MM.1S (cell line): ENCODE measurements at places on chromosomes 7 and 10.
A peak's percentile ranks its signal among the peaks of the same experiment; 100 is the strongest.

GRCh38 chr10:114967071-114967470, 29.1 kb downstream of the TRUB1 start:
- DNase-seq = no peak

DNA sequence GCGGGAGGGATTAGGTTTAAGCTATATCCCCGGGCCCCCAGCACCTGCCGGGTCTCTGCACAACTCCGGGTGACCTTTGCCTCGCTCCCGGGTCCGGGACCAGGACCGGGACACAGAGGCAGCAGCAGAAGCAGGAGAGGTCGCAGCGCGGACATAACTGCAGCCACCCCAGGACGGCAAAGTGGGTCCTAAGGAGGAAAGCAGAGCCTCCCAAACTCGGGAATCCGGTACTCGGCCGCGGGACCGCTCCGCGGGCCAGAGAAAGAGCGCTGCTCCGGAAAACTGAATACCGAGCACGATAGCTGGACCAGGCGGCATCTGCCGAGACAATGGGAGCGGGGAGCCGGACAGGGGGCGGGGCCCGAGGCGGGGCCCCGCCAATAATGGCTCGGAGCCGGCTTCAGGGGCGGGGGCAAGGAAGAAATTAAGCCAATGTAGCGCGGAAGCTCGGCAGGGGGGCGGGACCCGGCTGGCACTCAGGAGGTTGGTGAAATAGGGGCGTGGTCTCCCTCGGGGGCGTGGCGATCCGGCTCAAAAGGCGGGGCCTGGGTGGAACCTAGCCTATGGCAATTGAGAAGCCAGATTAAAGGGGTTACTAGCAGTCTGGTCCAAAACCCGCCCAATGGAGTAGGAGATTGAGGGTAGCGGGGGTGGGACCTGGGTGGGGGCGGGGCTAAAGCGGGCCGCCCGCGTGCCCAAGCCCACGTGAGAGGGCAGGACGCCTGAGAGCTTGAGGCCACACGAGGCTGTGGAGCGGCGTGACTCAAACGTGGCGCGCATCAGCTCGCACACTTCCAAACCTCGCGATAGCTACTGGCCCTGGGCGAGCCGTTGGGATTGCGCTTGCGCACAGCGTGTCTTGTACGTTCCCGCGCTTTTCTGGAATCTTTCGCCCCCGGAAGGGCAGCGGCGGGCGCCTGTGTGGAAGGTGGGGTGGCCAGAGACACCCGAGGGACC, at the start of the genes GPC2 and STAG3:
TSS of gene GPC2 (minus strand) at position 337 of the 957 bp plus-strand sequence. CDS start at position 155, 182 bp downstream.
TSS of gene STAG3 (plus strand) at position 874 of the 957 bp plus-strand sequence. CDS start 2,639 bp downstream, outside the sequence.
- DNase-seq = peak; percentile 96

- DNase-seq = no peak
These were observed 25.7 kb downstream of the CAMK1D start for GRCh38 chr10:12375076-12375504.

DNA sequence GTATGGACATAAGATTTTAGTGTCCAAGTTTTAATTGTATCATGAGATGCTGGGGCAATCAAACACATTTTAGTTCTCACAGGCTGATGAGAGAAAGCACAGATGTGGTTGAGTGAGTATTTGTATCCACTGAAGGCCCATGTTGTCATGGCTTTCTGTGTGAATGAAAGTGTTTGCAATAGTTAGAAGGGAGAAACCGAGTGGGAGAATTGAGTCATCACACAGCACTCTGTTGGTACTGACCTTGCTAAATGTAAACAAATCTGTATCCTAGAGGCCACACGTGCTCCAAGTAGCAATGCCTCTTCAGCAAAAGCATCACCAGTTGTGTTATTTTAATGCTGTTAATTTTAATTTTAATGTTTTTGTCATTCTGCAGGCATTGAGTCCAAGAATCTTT, 121.2 kb downstream of the EMX2 start:
- DNase-seq = no peak

GRCh38 chr10:6592080-6592479, 12.0 kb upstream of the PRKCQ start:
- peak; percentile 86 for DNase-seq

DNA sequence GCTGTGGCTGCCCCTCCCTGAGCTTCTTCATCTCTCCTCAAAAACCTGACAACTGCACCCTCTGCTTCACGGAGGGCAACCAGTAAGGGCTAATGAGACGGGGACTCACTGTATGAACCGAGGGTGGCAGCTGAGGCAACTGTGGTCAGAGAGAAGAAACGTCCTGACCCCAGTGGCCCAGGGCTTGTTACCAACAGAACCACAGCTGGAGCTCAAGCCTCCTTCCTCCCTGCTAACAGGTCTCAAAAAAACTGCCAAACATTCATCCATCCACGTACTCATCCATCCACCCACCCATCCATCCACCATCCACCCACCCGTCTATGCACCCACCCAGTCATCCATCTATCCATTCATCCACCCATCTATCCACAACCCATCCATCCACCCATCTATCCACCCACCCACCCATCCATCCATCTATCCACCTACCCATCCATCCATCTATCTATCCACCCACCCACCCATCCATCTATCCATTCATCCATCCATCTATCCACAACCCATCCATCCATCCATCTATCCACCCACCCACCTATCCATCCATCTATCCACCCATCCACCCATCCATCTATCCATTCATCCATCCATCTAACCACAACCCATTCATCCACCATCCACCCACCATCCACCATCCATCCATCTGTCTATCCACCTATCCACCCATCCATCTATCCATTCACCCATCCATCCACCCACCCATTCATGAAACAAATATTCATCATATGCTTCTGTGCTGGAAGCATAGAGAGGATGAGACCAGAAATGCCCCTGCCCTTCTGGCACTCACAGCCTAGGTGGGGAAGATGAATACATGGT, 111.7 kb downstream of the PDGFA start:
- no peak for DNase-seq

GRCh38 chr7:25933921-25934320, 218.1 kb upstream of the NFE2L3 start:
- no peak for DNase-seq

- peak; percentile 6 for DNase-seq
These were observed 65.0 kb downstream of the RBM33 start for GRCh38 chr7:155709453-155709852.

DNA sequence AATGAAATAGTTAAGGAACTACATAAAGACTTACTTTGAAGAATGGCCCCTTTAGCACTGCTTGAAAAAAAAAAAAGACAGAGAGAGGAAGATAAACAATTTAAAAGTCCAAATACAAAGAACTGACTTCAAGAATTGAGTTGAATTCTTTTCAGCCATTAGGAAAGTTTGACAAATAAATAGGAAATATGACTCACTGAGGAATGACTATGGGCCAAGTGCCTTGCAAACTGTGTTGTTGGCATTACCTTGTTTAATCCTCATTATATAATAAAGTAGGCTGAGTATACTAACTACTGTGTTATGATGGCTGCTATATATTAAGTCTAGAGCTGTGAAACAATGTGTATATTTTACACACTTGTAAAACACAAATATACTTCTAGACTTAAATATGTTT, 151.1 kb downstream of the ELMO1 start:
- DNase-seq = no peak

GRCh38 chr7:22875470-22875869, 52.8 kb upstream of the TOMM7 start:
- DNase-seq = no peak

GRCh38 chr10:44723082-44723481, 188.1 kb upstream of the TMEM72 start:
- DNase-seq = no peak
